A172 (cell line): ENCODE measurements at places on chromosomes 1 and 21.

- no peak for DNase-seq
These were observed 8.3 kb upstream of the PTCH2 start for GRCh38 chr1:44851308-44851707.

DNA sequence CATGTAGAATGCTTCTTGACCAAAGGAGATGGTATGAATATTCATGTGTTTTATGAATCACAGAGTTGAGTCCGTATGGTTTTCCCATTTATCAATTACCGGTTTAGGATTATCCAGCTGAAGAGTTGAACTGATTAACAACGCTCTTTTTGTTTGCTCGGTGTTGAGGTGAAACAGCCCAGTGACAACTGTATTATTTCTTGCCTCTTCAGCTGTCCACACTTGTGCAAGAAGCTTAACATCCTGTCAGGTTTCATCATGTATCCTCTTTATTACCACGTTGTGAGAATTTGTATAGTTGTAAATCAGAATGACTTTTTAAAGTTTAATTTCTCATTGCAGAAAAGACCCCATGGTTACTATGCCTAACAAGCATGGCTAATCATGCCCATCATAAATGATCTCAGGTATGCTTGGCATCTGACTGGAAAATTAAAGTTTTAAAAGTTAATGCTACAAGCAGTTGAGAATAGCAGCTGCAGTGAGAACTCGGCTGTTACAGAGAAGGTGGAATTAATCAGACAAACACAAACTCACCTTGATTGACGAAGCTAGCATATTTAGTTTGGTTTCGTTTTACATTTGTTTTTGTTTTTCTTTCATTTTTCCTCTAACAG, 563.2 kb upstream of the ADGRL2 start:
- DNase-seq = no peak

GRCh38 chr21:41124641-41125201, 43.2 kb upstream of the BACE2 start:
- DNase-seq = no peak

DNA sequence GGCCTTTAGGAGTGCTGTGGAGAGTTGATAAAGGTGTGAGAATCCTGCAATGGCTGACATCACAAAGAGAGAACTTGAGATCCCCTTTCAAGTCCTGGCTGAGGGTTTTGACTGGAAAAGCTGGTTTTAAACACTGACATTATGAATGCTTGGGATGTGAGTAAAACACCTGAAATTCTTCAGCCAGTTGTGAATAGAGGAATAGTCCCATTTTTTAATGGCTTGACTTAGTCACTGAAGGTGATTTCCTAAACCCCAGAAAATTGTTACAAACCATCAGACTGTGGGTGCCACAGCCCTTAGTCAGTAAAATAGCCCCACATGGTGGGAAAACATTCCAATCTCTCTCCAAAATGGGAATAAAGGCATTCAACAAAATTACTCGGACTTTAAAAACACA, 107.7 kb upstream of the LMO4 start:
- peak; percentile 6 for DNase-seq

GRCh38 chr1:233012021-233012420, 61.6 kb downstream of the NTPCR start:
- DNase-seq = no peak

DNA sequence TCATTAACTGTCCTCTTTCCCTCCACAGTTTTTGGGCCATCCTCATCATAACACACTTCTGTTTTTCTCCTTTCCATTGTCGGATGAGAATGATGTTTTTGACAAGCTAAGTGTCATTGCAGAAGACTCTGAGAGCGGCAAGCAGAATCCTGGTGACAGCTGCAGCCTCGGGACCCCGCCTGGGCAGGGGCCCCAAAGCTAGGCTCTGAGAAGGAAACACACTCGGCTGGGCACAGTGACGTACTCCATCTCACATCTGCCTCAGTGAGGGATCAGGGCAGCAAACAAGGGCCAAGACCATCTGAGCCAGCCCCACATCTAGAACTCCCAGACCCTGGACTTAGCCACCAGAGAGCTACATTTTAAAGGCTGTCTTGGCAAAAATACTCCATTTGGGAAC, 28.6 kb upstream of the IFNAR1 start:
- DNase-seq = no peak

- DNase-seq = peak; percentile 35
These were observed 66.5 kb downstream of the PLXNA2 start for GRCh38 chr1:208177656-208178055.

DNA sequence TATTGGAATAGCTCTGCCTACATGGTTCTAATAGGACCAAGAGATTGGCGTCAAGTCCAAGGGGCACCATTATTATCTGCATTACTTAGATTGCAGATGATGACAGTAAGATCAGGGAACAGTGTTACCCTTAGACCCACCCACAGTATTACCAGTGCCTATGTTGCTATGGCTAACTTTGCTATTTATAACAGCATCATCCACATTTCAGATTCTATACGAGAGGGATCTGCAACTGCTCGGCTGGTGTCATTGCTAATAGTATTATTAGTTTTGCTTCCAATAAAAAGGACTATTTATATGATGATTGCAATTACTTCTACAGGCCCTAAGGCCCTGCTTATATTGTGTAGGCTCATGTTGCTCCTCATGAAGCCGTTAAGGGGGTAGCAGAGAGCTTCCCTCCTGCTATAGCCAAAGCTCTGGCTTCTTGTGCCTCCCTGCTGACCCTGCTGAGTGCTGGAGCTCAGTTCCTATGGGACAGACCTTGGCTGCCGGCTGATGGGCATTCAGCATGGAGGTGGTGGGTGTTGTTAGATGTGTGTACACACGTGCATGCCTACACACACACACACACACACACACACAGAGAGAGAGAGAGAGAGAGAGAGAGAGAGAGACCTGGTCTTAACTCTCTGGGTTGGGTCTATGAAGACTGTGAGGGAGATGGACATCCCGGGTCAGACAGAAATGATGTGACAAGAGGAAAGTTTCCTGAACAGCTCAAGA, 1.3 kb downstream of the BCAN start:
- DNase-seq = no peak

- no peak for DNase-seq
These were observed 43.5 kb downstream of the RIMS3 start for GRCh38 chr1:40621821-40622450.

DNA sequence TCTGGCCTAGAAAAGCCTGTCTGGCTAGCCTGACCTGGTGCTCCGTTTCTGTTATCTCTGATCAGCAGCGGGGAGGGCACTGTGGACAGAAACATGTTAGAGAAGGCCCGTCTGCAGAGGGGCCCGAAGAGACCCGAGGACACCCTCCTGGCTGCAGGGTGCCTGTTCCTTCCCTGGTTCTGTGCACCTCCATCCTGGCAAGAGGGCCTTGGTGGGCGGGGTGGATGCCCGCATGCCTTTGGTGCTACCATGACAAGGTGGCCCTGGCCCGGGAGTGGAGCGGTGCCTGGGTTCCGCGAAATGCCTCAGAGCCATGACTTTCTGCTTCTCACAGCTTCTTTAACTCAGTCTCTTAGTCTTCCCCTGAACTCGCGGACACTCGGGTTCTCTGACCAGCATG, 233.6 kb downstream of the CAMTA1 start:
- DNase-seq = no peak

DNA sequence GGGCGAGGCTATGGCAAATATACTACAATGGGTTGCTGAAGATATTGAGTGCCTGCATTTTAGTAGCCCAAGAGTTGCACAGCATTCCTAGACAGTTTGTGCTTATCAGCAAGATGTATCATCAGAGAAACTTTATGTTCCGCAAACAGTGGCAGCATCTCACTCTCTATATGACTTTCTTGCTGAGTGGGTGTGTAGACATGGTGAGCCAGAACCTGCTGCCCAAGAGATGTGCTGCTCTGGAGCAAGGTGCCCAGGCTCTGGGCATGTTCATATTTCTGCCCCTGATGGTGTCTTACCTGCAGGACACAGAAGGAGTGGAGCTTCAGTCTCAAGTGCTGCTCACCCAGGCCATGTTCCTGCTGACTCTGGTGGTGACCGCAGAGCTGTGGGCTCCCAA, 8.2 kb upstream of the RGSL1 start:
- DNase-seq = no peak

DNA sequence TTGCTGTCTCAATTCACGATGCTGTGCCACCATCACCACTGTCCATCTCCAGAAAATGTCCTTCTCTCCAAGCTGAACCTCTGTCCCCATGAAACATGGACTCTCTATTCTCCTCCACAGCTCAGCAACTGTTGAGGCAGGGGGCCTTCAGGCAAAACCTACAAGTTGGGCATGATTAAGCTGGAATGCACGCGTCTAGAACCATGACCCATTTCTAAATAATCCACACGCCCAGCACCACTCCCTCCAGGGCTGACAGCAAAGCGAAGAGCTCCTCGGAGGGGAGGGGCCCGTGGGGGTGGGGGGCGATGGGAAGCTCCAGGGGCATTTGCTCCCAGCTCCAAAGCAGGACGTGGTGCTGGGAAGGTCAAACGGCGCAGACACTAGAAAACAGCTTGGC, 3.3 kb upstream of the HES5 start:
- DNase-seq = peak; percentile 25

DNA sequence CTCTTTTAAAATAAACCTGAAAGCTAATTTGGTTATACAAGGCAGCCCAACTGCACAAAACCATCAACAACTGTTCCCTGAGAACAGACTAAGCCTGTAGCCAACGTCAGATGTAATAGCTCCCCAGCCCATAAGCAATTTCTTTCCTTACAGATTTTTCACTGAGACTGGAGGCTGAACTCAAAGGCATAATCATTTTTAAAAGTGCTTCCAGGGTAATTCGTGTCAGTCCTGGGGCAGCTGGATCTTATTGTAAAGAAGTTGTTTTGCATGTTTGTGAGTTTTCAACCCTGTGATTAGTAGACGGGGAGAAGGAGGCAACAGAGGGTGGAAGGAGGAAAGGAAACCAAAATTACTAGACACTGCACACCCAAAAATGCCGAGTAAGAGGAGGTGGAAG, 3.2 kb downstream of the DPT start:
- no peak for DNase-seq

- no peak for DNase-seq
These were observed 30.4 kb upstream of the DISP3 start for GRCh38 chr1:11448373-11449099.

DNA sequence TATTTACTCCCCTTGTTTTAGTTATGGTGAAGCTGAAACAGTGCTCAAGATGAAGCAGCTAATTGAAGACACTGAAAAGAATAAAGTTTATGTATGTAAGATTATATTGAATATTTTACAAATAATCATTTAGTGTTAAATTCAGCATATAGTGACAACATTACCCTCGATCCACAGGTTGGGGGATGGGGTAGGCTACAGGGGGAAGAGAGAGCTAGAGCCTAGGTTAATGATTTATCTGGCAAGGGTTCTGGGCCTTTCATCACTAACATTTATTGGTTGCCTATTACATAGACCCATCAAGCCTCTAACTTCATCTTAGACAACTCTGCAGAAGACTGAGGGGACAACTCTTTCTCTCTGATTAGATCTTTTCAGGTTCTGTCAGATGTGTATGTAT, 21.3 kb downstream of the ZCCHC17 start:
- DNase-seq = no peak

DNA sequence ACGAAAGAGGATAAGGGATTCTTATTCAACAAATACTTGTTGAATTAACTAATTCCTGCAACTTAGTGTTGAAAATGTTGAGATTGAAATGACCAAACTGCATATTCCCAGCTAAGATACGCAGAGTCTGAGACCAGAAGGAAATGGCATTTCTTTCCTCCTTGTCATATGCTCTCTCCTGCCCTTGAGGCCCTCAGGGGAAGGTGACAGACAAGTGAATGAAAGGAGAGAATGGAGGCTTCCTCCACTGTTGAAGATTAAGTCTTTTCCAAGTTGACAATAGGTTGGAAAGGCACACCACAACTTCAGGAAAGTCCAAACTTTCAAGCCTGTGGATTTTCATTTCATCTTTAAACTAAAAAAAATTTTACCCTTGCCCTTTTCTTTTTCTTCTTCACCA, 3.1 kb upstream of the ZNF697 start:
- DNase-seq = no peak

GRCh38 chr1:205447457-205448341, 8.1 kb downstream of the BLACAT1 start:
- no peak for DNase-seq

- no peak for DNase-seq
These were observed 772 bp downstream of the SLC30A2 start for GRCh38 chr1:26044971-26045721.

DNA sequence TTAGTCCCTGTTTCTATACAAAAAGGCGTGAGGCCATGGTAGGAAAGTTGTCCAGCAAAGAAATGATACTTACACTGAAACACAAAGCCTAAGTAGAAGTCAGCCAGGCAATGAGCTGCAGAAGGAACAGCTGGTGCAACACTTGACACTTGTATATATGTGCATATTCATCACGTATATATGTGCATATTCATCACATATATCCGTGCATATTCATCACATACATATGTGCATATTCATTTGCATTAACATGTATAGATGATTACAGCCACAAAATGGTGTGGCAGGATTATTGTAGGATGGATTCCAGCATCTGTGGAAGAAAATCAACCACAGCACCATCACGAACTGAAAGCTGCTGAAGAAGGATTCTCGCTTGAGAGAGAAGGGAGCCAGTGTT, 189.0 kb upstream of the RGS18 start:
- no peak for DNase-seq

GRCh38 chr1:154384650-154385489, 20.3 kb upstream of the IL6R start:
- DNase-seq = no peak

- no peak for DNase-seq
These were observed 44.8 kb downstream of the GPR161 start for GRCh38 chr1:168091720-168092550.

DNA sequence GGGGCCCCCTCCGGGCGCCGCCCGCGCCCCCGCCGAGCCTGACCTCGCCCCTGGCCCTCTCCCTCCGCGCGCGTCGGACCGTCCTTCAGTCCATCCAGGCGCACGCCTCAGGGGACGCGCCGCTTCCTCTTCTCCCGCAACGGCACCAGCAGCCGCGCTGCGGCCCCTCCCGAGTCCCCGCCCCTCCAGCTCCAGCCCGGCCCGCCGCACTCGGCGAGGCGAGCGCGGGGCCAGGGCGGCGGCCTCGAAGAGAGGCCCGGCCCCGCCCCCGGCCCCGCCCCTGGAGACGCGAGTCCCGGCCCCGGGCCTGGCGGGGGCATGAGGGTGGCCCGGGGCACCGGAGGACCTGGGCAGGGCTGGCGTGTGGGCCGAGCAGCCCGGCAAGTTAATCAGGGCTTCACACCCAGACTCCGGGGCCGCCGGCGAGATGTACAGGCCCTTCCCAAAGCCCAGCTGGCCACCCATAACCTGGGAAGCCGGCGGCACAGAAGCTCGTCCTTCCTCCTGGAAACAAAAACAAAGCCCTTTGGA, at the start of gene IGSF3:
IGSF3 (minus strand) TSS at position 159 of the 531 bp plus-strand sequence. CDS start 1,407 bp downstream, outside the sequence.
- DNase-seq = peak; percentile 19

- DNase-seq = no peak
These were observed 52.5 kb downstream of the ARHGEF16 start for GRCh38 chr1:3506943-3507342.

- DNase-seq = no peak
These were observed 88.3 kb downstream of the S1PR1 start for GRCh38 chr1:101325144-101325543.

DNA sequence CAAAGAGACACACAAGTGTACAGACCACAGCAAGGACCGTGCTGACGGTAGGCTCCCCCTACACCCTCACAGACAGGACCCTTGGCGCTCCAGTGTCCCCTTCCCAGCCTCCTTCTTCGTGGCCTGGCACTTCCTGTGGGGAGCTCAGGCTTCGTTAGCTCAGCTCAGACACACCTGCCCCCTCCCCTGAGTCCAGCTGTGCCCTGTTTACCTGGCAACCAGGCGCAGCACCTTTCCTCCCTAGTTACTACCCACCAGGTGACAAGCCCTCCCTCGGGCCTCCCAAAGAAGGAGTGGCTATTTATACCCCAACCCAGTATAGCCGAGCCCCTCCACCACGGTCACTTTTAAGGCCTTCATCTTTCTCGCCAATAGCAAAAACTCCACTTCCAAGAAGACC, 4.7 kb downstream of the CELF3 start:
- DNase-seq = no peak
